Forelimb muscle (tissue), 1 donor: ENCODE measurements at places on chromosomes 5 and 9. TPM values are rescaled to one million over a fixed set of nuclear protein-coding genes. Genes with fewer than 3 reads are reported as not detected.

The INSL4 gene
- polyA plus RNA-seq = not detected

GRCh38 chr5:22947921-22948320 lies 94.8 kb upstream of the CDH12 start:
- DNase-seq = peak; percentile 24

GRCh38 chr5:105630803-105631202 lies 2039.9 kb downstream of the EFNA5 start:
- no peak for DNase-seq

The SGCD gene
- 82.1 TPM for polyA plus RNA-seq

The CCL21 gene
- 9.2 TPM for polyA plus RNA-seq

GRCh38 chr9:130806327-130806716 lies 28.7 kb upstream of the ABL1 start:
- no peak for DNase-seq

The ZNG1F gene
- polyA plus RNA-seq = 7.3 TPM

DNA sequence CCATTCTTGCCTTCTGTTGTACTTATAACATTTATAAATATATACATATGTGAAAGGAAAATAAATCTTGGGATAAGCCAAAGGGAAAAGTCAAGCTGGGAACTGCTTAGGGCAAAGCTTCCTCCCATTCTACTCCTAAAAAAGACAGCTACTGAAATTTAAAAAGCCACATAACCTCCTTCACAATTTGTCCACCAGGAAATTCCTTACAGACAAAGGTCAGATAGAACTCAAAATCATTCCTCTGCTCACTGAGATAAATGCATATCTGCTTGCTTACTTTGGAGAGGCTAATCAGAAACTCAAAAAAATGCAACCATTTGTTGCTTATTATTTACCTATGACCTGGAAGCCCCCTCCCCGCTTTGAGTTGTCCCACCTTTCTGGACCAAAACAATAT lies 112.5 kb downstream of the CEMIP2 start:
- DNase-seq = no peak
